Stromal cell of bone marrow (primary cell): ENCODE measurements at places on chromosomes 1 and 21.

DNA sequence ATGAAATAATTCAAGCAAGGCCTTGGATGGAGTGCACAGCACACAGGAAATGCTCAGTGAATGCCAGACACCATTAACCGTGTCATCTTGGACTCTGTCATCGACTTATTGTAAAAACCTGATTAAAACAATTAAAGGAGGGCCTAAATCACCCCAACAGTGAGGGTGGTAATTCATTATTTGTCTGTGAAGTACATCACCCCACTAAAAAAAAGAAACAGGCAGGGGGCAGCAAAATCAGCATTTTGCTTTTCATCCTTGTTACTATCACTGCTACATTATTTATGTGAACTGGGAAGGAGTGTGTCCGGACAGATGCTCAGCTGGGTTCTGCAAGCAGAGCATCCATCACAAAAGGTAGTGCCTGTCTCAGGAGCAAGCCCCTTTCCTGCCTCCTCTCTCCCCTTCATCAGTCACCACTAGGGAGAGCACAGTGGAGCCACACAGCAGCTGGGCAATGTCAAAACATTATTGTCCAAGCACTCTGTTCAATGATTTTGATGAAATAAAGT lies 98.5 kb downstream of the RERE start:
- DNase-seq = no peak

- no peak for DNase-seq
Observed at GRCh38 chr21:40021558-40022351, 154.5 kb downstream of the PCP4 start.

GRCh38 chr21:31612894-31613785 lies 46.4 kb upstream of the SOD1 start:
- DNase-seq = peak; percentile 24

- DNase-seq = no peak
Observed at GRCh38 chr1:62389531-62389930, 47.3 kb upstream of the USP1 start.

DNA sequence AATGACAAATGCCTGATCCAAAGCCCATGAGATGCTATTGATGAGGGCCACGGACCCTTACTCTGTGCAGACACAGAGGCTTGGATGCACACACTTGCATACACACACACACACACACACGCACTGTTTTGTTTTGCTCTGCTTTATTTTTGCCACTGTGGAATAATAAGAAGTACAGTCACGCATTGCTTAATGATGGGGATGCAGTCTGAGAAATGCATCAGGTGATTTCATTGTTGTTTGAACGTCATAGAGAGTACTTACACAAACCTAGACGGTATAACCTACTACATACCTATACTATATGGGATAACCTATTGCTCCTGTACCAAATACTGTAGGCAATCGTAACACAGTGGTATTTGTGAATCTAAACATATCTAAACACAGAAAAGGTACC lies 104.4 kb downstream of the RHOU start:
- DNase-seq = no peak

DNA sequence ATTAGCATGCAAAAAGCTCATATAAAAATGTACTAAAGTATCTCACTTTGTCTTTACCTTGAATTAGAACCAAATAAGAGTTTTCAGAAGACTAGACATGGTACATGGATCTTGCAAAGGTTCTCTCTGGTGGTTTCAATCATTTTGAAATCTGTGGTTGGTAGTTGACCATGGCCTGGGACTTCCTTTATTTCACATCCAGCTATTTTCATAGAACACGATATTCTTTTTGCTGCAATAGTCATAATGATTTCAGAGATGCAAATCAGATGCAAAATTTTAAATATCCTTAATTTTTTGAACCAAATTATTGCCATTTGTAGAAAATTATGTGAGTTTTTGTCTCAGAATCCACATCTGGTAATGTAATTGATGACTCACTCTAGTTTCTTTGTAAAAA lies 375.1 kb upstream of the ZP4 start:
- no peak for DNase-seq

DNA sequence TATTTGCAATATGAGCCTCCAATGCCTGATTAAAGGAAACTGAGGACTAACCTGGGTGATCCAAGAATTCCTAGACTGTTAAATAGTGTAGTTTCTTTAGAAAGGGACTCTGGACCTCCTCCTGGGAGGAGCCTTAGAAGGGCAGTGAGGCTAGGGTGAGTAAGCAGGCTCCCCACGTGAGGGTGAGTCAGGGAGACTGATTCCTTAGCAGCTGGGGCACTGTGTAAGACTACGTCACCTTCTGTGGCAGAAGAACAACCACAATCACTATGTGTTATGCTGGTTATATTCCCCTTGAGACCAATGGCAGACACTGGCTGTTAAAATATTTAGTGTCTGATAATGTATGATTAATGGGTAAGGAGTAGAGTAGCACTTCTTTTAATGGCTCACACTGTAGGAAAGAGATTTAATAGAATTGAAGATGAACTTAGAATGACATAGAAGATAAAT lies 53.3 kb upstream of the SYT14 start:
- DNase-seq = peak; percentile 99

- no peak for DNase-seq
Observed at GRCh38 chr1:159580340-159580739, 7.3 kb upstream of the APCS start.

GRCh38 chr1:169561692-169562091 lies 24.6 kb downstream of the F5 start:
- no peak for DNase-seq

DNA sequence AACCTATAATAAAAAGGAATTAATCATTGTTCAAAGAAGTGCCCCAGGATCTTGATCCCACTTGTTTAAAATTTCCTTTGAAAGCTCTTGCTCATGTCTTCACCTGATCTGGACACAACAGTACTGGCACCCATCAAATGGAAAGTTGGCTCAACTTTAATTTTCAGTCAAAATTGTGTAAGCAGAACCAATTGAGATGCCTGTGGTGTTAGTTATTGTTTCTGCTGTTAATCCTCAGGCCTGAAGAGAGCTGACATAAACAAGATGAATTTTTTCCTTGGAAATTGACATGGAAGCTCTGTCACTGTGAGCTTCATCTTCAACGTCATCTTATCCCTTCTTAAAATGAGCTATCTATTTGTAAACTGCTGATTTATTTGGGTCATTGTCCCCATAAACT lies 88.3 kb upstream of the TNFSF4 start:
- DNase-seq = peak; percentile 5

GRCh38 chr1:46489169-46489637 lies 433 bp upstream of the DMBX1 start:
- no peak for DNase-seq

DNA sequence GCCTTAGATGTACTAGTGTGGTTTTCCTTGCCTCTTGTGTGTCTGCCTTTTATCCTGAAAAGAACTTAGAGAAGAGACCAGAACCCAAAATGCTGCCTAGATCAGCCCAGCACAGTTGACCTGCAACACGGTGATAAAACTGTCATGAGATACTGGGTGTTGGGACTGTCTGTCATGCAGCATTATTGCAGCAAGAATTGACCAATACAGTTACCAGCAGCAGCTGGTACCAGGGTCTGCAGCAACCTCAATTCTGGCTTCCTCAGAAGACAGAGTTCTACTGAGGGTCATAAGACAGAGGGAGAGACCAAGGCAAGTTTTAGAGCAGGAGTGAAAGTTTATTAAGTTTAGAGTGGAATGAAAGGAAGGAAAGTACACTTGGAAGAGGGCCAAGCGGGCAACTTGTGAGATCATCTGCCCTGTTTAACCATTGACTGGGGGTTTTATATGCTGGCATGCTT lies 182.0 kb downstream of the DYRK1A start:
- no peak for DNase-seq

DNA sequence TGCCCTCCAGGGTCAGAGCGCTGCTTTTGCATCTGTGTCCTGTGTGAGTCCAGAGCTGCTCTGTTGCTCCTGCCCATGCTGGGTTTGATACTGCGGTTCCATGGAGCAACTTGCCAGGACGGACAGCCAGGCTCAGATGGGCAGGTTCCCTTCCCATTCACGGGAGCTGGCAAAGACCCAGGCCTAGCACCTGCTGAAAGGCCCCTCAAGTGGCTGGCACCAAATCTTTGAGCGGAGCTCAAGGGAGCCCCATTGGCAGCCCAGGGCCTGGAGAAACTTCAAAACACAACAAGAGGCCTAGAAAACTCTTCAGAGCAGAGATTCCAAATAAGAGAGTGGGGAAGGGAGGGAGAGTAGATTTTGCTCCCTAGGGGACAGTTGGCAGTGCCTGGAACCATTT lies 97.2 kb downstream of the ACTL8 start:
- DNase-seq = no peak
